ENCODE measurements at places on chromosomes 13 and 19. TPM values are rescaled to one million over a fixed set of nuclear protein-coding genes. Genes with fewer than 3 reads are reported as not detected.

Gene ZNF729
- not detected for total RNA-seq

Gene ICAM4
- not detected for total RNA-seq

Gene ZNF681
- 1.9 TPM for total RNA-seq

DNA sequence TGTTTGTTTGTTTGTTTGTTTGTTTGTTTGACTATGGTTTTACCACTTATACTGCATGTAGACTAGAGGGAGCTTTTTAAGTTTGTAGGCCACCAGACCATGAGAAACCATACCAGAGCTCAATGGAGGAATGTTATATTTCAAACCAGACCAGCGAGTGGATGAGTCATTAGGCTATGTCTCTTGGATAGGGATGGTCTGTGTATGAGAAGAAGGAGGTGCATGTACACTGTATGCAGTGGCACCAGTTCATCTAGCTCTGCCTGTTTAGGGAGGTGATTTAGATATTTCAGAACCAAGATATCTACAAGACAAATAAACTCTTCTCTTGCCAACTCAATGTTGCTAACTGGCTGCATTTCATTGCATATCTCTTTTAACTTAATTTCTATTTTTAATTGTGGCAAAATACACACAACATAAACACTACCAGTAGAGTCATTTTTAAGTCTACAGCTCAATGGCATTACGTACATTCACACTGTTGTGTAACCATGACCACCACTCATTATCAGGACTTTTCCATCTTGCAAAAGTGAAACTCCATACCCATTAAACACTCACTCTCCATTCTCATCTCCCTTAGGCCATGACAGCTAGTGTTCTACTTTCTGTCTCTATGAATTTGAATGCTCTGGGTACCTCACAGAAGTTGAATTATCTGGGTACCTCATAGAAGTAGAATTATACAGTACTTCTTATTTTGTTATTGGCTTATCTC lies 29.2 kb downstream of the SYDE1 start:
- no peak for DNase-seq

DNA sequence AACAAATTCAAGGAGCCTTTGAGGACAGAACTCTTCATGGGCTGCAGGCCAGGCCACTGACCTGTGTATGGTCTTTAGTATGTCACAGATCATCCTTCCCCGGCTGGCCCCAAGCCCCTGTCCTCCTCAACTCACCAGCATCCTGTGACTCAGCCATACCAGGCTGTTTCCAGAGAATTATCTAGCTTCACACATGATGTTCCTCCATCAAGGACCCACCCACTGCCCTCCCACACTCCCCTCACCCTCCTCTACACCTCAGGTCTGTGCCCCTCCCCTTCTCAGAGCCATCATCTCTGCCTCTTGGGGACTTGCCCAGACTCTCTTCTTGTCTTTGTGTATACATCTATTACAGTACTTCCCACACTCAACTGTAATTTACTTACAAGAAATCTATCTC lies 14.7 kb downstream of the DCT start:
- DNase-seq = no peak

- DNase-seq = no peak
Measured at GRCh38 chr19:50666346-50667176, 17.3 kb downstream of the C19orf81 start.

GRCh38 chr13:110944121-110944967 lies 29.5 kb upstream of the ANKRD10 start:
- DNase-seq = no peak

DNA sequence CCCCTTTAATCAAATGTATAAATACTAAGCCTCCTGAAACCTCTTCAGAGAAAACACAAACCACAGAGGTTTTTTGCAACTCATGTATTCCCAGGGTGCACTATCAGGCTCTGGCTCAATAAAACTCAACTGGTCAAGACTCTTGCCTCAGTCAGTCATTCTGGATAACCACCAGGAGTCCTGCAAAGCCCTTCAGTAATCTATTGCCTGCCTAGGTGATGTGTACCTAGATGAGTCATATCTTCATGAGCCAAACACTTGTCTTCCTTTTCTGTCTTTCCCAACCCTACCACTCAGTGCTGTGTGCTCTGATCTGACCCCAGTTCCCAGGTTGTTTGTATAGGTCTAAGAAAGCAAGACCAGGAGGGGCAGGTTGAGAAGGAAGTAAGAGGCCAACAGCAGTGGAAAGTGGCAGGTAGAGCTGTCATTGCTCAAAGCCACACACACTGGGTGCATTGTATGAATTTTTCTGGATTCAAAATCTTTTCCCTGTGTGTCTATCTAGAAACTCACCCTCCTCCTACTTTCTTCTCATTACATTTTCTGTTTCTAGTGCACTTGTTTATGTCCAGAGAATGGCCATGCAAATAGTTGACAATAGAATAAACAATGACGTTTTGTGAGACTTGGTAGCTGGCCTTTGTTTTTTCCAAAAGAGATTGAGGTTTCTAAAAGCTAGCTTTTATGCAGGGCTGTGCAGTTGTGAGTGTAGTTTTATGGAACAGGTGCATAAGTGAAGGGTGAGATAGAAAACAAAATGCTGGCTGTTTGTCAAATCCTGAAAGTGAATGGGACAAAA lies 48.1 kb downstream of the PSG1 start:
- DNase-seq = no peak
